Daoy (cell line): ENCODE measurements at places on chromosomes 6 and 20. TPM values are rescaled to one million over a fixed set of nuclear protein-coding genes. Genes with fewer than 3 reads are reported as not detected.

Gene SUN5
- not detected in 2 replicates for total RNA-seq

Gene RGS17
- 8.3 and 8.7 TPM in 2 replicates for total RNA-seq

Gene PRSS16
- total RNA-seq = 4.3 and 8.2 TPM in 2 replicates

Gene GABRR1
- not detected in 2 replicates for total RNA-seq

Gene SDCBP2
- total RNA-seq = 1.3 and 3.7 TPM in 2 replicates
